ENCODE measurements at places on chromosomes 1 and 21. TPM values are rescaled to one million over a fixed set of nuclear protein-coding genes. Genes with fewer than 3 reads are reported as not detected.

GRCh38 chr21:46119637-46120271, 21.8 kb downstream of the COL6A2 start:
- no peak for DNase-seq
- H3K4me1 ChIP-seq = no peaks in the 10 kb centered on the region
- no peak overlapping the region for H3K27ac ChIP-seq
- H3K4me3 ChIP-seq = no peak overlapping the region
- H3K36me3 ChIP-seq = no peaks in the 10 kb centered on the region
- no peaks in the 10 kb centered on the region for H3K27me3 ChIP-seq

- no peaks in the 10 kb centered on the region for H3K4me1 ChIP-seq
- no peak for DNase-seq
- no peaks in the 10 kb centered on the region for H3K27me3 ChIP-seq
- H3K4me3 ChIP-seq = no peak overlapping the region
- H3K27ac ChIP-seq = no peak overlapping the region
Observed at GRCh38 chr1:181947441-181947840, 114.1 kb downstream of the ZNF648 start.

DNA sequence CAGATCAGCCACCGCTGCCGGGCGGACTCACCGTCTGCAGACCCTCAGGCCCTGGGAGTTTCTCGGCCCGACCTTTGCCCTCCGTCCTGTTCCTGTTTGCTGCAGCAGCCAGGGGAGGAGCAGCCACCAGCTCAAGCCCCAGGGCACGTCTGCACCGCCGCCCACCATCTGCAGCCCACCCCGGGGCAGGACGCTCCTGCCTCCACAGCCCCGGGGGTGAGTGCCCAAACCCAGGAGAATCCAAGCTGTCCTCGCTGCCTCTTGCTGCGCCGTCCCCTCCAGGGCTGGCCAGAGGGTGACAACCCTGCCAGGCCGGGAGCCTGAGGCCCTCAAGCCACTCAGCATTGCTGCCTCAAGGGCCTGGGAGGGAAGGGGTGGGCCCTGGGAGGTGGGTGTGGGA, 1.2 kb upstream of the SLC25A34 start:
- no peaks in the 10 kb centered on the region for H3K27me3 ChIP-seq
- no peak overlapping the region for H3K27ac ChIP-seq
- no peaks in the 10 kb centered on the region for H3K4me1 ChIP-seq
- no peak overlapping the region for H3K4me3 ChIP-seq
- H3K36me3 ChIP-seq = no peaks in the 10 kb centered on the region
- no peak for DNase-seq

- H3K27ac ChIP-seq = no peak overlapping the region
- no peaks in the 10 kb centered on the region for H3K4me1 ChIP-seq
- no peaks in the 10 kb centered on the region for H3K36me3 ChIP-seq
- peaks cover 7% of the 10 kb centered on the region for H3K27me3 ChIP-seq
- no peak overlapping the region for H3K4me3 ChIP-seq
Observed at GRCh38 chr1:223525957-223526356, 132.7 kb downstream of the CCDC185 start.

Gene ADORA3
- not detected for total RNA-seq

DNA sequence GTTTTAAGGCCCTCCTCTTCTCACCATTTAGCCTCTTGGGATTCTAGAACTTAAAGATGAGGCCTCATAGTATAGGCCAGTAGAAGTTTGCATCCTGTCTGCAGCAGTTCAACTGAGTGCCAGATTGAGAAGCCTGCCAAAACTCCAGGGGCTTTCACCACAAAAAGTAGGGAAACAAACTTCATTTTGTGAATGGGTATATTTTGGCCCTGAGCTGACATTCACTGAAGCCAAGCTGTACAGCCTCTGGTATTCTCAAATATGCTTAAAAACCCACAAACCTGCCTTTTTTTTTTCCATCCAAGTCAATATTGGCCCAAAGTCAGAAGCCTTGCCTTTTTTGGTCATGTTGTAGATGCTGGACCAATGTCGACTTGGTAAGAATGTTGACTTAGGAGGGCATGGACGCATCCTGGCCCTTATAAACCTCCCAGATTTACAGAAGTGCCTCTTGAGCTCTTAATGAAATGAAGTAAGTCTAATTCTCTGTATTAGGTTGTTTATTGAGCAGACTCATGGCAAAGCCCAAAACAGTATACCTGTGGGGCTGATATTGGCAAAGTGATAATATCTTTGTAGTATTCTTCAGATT, 337.5 kb downstream of the CHRM3 start:
- H3K27me3 ChIP-seq = no peaks in the 10 kb centered on the region
- H3K4me3 ChIP-seq = no peak overlapping the region
- no peaks in the 10 kb centered on the region for H3K36me3 ChIP-seq
- H3K27ac ChIP-seq = no peak overlapping the region
- no peaks in the 10 kb centered on the region for H3K4me1 ChIP-seq

DNA sequence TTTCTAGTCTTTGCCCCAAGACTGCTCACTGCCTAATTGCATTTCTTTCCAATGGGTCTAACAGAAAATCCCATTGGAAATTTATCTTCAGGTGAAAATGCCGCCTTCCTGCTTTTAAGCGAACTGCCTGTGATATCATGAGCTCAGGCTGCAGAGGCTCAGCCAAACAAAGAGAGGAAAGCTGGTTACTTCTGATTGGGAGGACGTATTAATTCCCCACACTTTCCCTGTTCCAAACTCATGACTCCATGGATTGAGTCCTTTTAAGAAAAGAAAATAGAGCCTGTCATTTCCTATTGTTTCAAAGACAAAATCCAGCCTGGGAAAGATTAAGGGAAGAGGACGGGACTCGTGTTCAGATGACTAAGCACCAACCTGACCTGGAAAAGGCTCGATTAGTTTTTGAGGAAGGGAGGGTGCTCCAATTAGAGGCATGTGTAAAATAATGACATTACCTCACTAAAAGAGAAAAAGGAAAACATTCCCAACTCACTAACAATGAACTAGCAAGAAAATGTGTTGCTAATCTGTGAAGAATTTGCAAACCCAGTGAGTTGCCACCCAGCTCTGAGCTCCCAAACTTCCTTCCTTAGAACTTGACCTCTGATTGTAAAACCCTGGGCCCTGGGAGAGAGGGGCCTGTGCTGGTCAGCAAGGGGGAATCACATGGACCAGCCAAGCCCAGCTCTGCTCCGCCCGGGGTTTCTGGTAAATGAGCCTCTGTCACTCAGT, 61.2 kb downstream of the TCP10L start:
- no peaks in the 10 kb centered on the region for H3K27me3 ChIP-seq
- no peak overlapping the region for H3K4me3 ChIP-seq
- H3K36me3 ChIP-seq = no peaks in the 10 kb centered on the region
- no peak for DNase-seq
- no peak overlapping the region for H3K27ac ChIP-seq

GRCh38 chr1:175822580-175822979, 79.2 kb upstream of the TNR start:
- no peaks in the 10 kb centered on the region for H3K36me3 ChIP-seq
- peaks cover 3% of the 10 kb centered on the region for H3K27me3 ChIP-seq
- no peak overlapping the region for H3K4me3 ChIP-seq

Gene SPRR2G
- not detected for total RNA-seq

GRCh38 chr1:75588779-75589475, 22.0 kb downstream of the SLC44A5 start:
- H3K4me3 ChIP-seq = no peak overlapping the region
- no peak for DNase-seq
- H3K27me3 ChIP-seq = no peaks in the 10 kb centered on the region
- H3K4me1 ChIP-seq = no peaks in the 10 kb centered on the region
- H3K36me3 ChIP-seq = no peaks in the 10 kb centered on the region
- no peak overlapping the region for H3K27ac ChIP-seq

Gene OR2T2
- total RNA-seq = not detected

Gene INSRR
- total RNA-seq = not detected

DNA sequence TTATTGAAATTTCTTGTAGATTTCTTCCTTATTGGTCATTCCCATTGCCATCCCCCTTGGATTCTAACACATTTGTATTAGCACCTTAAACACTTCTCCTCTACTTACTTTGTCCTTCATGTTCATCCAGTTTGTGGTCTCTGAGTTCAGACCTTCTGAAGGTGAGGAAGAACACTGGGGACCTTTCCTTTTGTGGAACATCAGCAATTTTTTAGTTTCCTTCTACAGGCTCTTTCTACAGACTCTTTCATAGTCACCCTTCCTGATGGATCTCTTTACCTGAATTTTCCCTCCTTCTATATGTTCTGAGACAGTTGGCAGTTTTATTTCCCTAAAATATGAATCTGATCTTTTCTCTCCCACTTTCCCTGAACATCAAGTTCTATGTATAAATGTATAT, 4.4 kb upstream of the PALMD start:
- H3K4me3 ChIP-seq = no peak overlapping the region
- H3K36me3 ChIP-seq = no peaks in the 10 kb centered on the region
- no peaks in the 10 kb centered on the region for H3K4me1 ChIP-seq
- H3K27ac ChIP-seq = no peak overlapping the region
- H3K27me3 ChIP-seq = no peaks in the 10 kb centered on the region

GRCh38 chr1:204706838-204707509, 21.4 kb upstream of the LRRN2 start:
- H3K4me3 ChIP-seq = no peak overlapping the region
- no peaks in the 10 kb centered on the region for H3K36me3 ChIP-seq
- H3K27me3 ChIP-seq = no peaks in the 10 kb centered on the region
- DNase-seq = no peak
- H3K4me1 ChIP-seq = no peaks in the 10 kb centered on the region

GRCh38 chr1:11397151-11397901, 81.6 kb upstream of the DISP3 start:
- H3K4me1 ChIP-seq = no peaks in the 10 kb centered on the region
- DNase-seq = no peak
- no peaks in the 10 kb centered on the region for H3K27me3 ChIP-seq
- H3K4me3 ChIP-seq = no peak overlapping the region

Gene C1orf94
- not detected for total RNA-seq

DNA sequence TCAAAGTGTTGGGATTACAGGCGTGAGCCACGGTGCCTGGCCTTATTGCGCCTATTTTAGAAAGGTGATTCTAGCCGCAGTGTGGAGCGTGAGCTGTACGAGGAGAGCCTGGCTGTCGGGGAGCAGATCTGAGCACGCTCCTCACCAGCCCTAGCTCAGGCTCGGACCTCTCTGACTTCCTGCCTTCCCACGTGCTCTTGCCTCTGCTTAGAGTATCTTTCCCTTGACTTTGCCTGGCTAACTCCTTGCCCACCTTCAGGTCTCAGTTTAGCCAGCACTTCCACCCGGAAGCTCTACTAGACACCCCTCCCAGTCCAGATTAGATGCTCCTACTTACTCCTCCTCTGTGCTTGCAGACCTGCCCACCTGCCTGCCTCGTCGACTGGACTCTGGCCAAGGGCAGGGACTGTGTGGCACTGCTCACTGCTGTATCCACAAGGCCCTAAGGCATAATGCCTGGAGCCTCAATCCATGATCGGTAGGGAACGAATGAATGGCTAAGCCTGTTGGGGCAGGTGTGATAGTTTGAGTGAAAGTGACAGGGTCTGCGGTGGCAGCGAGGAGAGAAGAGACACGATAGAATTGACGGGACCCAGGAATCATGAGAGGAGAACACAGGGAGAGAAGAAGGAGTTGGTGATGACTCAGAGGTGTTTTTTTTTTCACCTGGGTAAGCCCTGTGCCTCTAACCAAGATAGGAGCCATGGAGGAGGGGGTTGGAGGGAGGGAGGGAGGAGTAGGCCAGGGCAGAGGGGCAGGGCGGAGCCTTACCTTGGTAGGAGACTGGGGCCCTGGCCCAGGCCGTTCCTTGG, 28.1 kb upstream of the WASF2 start:
- no peak overlapping the region for H3K27ac ChIP-seq
- no peaks in the 10 kb centered on the region for H3K36me3 ChIP-seq

GRCh38 chr1:7471836-7472235, 299.3 kb upstream of the VAMP3 start:
- DNase-seq = no peak
- H3K4me1 ChIP-seq = peaks cover 11% of the 10 kb centered on the region

GRCh38 chr1:220067269-220068204, 21.2 kb upstream of the EPRS1 start:
- no peak for DNase-seq
- H3K27me3 ChIP-seq = no peaks in the 10 kb centered on the region
- H3K27ac ChIP-seq = no peak overlapping the region
- H3K4me1 ChIP-seq = no peaks in the 10 kb centered on the region

GRCh38 chr1:107741242-107741641, 223.7 kb downstream of the VAV3 start:
- DNase-seq = no peak
- H3K4me1 ChIP-seq = no peaks in the 10 kb centered on the region
- H3K27me3 ChIP-seq = no peaks in the 10 kb centered on the region
- H3K4me3 ChIP-seq = no peak overlapping the region

DNA sequence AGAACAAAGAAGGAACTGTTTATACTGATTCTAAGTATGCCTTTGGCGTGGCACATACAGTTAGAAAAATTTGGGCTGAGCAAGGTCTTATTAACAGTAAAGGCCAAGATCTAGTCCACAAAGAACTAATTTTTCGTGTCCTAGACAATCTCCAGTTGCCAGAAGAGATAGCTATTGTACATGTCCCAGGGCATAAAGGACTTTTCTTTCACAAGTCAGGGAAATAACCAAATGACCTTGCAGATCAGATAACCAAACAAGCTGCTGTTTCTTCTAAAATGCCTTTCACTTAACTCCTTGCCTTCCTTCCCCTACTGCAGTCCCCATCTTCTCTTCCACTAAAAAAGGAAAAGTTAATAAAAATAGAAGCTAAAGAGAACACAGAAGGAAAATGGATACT, 4.0 kb downstream of the TEX50 start:
- no peak overlapping the region for H3K4me3 ChIP-seq
- no peak overlapping the region for H3K27ac ChIP-seq
- H3K36me3 ChIP-seq = no peaks in the 10 kb centered on the region
- no peaks in the 10 kb centered on the region for H3K27me3 ChIP-seq
- no peaks in the 10 kb centered on the region for H3K4me1 ChIP-seq
- no peak for DNase-seq
